T-helper 22 cell (primary cell): ENCODE measurements at places on chromosomes 6 and 20.

GRCh38 chr6:167495506-167496401 lies 170.9 kb downstream of the TTLL2 start:
- DNase-seq = no peak

DNA sequence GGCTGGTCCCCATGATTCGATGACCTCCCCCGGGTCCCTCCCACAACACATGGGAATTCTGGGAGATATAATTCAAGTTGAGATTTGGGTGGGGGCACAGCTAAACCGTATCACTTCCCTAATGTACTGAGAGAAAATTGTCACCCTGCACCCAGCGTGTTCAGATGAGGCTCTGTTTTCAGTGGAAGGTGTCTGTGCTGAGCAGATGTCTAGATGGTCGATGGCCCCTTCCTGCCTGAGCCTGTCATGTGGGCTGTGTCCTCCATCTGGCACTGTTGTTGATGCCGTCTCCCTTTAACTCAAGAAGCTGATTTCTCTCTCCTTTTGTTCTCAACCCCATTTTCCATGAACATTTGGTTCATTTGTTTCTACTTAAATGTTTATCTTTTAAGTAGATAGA lies 37.0 kb downstream of the TMEM181 start:
- no peak for DNase-seq

- DNase-seq = no peak
Measured at GRCh38 chr6:145034664-145035063, 700.7 kb downstream of the EPM2A start.

DNA sequence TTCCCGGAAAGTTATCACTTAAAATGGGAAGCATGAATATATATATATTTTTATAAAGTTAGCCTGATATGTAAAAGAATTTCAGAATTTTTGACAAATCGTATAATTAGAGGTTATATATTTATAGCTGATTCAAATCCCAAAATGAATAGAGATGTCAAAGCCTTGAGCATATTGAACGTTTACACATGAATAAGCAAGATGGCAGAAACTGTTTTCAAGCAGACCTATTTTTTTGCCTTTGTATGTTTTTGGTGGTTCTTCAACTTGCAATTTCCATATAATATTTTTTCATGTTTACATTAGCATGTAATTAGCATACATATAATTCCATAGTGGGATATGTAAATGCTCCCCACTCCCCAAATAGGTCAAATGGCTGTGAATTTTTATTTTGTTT lies 189.9 kb downstream of the PRL start:
- no peak for DNase-seq

DNA sequence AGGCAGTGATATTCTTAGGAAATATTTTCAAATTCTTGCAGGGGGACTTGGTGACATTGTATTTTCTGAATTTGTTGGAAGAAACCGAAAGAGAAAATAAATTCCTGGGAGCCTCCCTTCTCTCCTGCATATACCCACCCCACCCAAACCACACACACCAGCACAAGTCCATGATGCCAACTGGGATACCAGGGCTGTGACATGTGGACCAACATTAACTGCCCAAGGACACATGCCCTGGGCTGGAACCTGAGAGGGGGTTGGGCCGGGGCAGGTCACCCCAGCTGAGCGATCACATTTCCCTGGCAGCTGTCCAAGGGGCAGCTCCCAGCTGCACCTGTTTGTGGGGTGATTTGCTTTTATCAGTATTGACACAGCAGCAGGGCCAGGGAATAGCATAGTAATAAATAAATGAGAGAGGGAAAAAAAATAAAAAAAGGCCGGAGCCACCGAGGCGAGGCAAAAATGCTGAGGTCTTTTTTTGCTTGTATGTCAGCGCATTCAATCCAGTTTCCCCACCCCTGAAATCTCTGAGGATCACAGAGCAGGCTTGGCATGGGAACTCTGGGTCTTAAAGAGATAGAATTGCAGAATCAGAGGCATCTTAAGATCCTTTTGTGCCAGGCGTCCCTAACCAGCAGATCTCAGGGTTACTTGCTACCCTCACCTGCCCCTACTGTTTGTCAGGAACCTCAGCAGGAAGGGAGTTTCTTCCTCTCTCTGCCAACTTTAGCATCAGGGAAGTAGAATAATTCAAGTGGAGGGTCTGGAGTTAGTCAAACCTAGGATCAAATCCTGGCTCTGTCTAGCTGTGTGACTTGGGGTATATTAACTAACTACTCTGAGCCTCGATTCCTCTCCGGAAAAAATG lies 66.5 kb upstream of the PIM1 start:
- no peak for DNase-seq
